ENCODE measurements at places on chromosomes 2 and 18.

GRCh38 chr2:235268535-235268934, 225.3 kb upstream of the AGAP1 start:
- no peak for DNase-seq

GRCh38 chr2:16746833-16747232, 81.2 kb upstream of the CYRIA start:
- no peak for DNase-seq

DNA sequence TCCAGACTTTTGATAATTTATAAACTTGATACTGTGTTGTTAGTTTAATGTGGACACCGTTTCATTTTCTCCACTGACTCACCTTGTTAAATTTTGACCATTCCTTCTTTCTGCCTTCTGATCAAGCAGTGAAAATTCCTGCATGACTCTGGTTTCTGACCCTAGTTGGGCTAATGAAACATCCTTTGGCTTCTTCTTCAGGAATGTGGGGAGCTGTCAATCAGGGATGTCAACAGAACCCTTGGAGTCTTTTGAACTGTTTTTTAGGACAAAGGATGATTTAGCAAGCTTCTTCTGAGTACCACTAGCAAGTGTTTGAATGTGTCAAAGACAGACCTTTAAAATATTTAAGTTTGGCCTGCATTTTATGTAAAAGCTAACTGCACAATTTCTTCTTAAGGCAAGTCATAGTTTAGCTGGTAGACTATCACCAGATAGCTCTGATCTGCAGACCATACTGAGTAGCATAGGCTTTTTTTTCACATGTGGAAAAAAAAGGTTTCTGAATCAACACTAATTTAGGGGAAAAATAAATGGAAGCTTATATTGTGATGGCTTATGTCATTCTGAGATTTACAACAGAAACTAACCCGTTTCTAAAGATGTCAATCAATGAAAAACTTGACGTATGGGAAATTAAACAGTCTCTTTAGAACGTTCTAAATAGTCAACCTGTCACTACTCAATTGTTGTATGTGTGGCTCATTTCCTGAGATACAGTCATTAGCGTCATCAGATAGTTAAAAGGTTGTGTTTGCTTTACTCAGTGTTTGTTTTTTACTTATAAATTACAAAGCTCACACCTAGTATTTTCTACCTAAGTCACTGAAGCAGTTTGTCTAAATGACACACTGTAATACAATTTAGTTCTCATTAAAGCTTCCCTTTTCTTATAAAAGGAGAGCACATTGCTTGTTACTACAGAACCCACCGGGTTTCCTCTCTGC, 311.4 kb downstream of the PTPRM start:
- no peak for DNase-seq

GRCh38 chr2:180191432-180192124, 184.5 kb upstream of the CWC22 start:
- DNase-seq = no peak

DNA sequence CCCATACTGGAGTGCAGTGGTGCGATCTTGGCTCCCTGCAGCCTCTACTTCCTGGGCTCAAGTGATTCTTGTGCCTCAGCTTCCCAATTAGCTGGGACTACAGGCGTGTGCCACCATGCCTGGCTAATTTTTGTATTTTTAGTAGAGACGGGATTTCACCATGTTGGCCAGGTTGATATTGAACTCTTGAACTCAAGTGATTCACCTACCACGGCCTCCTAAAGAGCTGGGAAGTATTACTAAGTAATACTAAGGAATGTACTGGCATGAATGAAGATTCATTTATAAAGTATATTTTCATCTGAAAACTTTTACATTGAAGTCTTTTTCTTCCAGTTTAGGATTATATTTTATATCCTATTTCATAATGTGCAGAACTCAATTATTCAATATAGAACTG, 38.1 kb downstream of the NUP35 start:
- no peak for DNase-seq

GRCh38 chr2:204090021-204090420, 153.5 kb downstream of the ICOS start:
- no peak for DNase-seq

DNA sequence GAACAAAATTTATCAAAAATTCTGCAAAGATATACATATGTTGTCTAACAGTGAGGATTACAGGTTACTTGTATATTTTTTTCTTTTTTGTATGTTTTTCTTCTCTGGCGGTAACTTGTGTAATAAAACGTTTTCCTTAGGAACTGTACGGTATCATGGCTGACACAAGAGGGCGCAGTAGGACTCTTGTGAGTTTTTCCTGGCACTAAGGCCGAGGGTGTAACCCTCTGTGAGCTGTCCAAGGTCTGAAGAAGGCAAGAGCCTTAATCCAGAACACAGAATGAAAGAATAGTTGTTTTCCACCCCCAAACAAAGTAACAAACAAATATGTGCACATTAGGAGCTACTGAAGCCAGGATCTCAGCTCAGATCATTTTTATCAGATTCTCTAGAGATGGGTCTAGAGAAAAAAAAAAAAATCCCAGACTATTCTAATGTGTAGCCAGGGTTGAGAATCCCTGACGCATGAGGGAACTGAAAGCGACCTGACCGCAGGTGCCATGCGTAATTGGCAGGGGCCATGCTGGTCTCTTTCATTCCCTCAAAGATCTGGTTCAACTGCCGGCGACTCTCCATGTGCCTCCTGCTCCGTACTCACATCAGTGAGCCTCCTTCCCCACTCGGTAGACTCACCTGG, 27.0 kb downstream of the TMEM200C start:
- DNase-seq = no peak

Data from hypothalamus (tissue), 51 donors.